ENCODE measurements at places on chromosomes 2 and 18. TPM values are rescaled to one million over a fixed set of nuclear protein-coding genes. Genes with fewer than 3 reads are reported as not detected.
A peak's percentile ranks its signal among the peaks of the same experiment; 100 is the strongest.

- no peak for DNase-seq
These were observed 414.9 kb downstream of the PLCL1 start for GRCh38 chr2:198219292-198219691.

DNA sequence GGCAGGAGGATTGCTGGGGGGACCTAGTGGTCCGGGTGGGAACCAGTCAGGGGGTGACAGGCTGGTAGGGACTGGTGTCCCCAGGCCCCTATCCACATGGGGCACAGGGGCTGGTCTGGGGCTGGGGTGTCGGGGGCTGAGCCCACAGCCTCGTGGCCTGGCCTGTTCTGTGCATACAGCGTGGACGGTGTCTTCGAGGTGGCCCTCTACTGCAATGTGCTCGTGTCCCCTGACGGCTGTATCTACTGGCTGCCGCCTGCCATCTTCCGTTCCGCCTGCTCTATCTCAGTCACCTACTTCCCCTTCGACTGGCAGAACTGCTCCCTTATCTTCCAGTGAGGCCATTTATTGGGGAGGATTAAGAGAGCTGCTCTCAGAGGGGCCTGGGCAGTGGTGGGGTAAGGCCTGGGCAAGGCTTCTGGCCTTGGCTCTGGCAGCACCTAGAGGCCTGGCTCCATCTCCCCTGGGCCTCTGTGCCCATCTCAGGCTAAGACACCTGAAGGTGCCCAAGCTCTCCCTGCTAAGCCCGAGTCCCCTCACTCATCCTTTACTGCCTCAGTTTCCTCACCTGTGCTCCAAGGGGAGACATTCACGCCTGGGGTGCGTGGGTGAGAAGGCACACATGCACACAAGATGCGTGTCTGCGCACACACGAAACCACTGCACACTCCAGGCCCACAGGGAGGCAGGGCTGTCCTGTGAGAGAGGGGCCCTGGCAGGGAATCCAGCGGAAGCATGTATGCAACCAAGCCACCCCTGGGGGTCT lies 1.9 kb downstream of the CHRNG start:
- DNase-seq, result peak; percentile 45

- no peak for DNase-seq
These were observed 177.1 kb downstream of the FAM210A start for GRCh38 chr18:13548966-13549879.

DNA sequence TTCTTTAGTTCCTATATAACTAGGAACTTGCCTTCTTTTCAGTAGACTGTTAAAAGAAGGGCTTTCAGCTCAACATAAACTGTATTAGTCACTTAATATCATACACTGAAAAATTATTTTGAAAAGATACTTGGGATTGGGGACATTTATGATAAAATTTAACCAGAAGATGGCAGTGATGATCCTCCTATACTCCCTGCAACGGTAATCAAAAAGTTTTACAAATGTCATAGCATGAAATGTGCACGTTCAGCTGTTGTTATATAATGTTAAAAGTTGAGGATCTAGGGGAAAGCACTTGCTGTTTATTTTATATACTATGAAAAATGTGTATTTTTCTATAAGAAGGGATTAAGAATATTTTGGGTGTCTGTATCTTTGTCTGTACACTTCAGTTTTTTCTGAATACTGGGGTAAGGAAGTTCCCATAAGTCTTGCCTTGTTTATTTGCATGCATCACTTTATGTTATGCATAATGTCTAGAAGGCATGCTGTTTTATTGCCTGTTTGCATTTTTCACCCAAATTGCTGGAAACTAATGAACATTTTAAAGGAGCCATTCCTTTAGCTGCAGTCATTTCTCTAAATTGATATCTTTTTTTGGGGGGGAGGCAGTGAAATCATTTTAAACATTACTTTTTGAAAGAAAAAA lies 19.0 kb downstream of the DYNC1I2 start:
- no peak for DNase-seq

- DNase-seq, result no peak
These were observed 487.7 kb downstream of the ERBB4 start for GRCh38 chr2:212050871-212051270.

- DNase-seq, result no peak
These were observed 223.7 kb downstream of the ACKR3 start for GRCh38 chr2:236793023-236794011.

DNA sequence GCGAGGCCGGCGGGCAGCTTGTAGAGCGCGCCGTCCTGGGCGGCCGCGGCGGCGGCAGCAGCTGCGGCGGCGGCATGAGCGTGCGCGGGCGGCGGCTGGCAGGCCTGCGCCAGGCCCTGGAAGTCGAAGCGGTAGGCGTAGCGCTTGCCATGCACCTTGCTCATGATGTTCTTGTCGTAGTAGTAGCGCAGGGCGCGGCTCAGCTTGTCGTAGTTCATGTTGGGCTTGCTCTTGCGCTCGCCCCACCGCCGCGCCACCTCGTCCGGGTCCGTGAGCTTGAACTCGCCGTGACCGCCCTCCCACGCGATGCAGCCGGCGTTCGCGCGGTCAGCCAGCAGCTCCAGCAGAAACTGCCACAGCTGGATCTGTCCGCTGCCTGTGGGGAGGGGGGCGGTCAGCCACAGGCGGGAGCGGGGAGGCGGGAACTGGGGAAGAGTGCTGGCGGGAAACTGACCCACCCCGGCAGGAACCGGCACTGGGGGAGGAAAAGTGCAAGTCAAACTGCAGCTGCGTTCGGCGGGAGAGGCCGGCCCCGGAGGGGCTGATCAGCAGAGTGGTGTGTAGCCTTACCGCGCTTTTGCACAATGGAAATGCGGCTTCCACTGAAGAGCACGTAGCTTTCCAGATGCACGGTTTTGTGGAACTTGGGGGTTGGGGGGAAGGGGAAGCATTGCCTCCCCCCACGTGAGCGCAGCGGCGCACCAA lies 3.0 kb downstream of the FEV start:
- DNase-seq, result no peak

DNA sequence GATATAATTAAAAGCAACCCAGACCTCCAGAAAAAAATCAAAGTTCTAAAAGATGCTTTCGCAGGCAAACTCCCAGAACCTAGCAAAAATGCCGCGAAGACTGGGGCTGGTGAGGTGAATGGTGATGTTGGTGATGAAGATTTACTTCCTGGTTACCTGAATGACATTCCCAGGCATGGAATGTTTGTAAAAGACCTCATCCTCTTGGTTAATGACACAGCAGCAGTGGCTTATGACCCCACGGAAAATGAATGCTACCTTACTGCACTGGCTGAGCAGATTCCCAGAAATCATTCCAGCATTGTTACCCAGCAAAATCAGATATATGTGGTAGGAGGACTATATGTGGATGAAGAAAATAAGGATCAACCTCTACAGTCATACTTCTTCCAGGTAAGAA lies 994 bp downstream of the KLHL41 start:
- DNase-seq, result no peak

- no peak for DNase-seq
These were observed 279.6 kb upstream of the CYP26B1 start for GRCh38 chr2:72427022-72427861.

DNA sequence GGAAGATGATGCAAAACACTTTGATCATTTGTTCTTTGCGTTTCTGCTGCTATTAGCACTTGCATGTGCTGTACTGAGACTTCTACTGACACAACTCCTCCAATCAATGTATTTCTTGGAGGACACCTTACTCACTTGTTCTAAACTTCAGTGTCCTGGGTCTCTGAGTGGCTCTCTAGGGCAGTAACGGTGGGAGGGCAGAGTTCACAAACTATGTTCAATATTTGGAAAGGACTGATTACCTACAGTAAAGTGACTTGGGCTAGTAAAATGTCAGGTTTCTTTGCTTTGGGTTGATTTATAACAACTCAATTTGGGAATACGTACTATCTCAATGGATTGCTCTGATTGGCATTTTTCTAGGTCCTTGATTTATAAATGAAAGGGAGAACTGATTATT lies 49.3 kb upstream of the PAX8 start:
- no peak for DNase-seq

GRCh38 chr18:56508370-56509036 lies 129.9 kb downstream of the TXNL1 start:
- no peak for DNase-seq

DNA sequence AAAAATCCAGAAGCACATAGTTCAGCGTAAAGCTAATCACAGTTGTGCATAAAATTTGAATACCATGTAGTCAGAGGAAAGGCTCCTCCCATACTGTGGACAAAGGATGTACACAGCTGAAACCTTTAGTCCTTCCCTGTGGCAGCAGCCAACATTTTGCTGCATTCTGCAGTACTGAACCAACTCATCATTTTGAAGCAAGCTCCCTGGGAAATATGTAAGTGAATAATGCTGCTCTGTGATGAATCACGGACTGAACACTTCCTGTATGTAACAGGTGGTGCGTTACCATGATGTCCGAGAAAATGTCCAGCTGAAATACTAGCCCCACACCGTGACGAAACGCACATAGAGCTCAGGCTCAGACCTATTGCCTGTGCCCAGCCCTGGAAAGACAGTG lies 421.1 kb upstream of the RAB12 start:
- DNase-seq, result no peak

- no peak for DNase-seq
These were observed 221.9 kb upstream of the SETBP1 start for GRCh38 chr18:44458777-44459176.

GRCh38 chr18:63869374-63869773 lies 18.1 kb upstream of the SERPINB2 start:
- DNase-seq, result no peak

- DNase-seq, result no peak
These were observed 121.9 kb downstream of the HDAC4 start for GRCh38 chr2:239278941-239279365.

GRCh38 chr2:150866431-150866830 lies 379.0 kb upstream of the RND3 start:
- DNase-seq, result no peak

DNA sequence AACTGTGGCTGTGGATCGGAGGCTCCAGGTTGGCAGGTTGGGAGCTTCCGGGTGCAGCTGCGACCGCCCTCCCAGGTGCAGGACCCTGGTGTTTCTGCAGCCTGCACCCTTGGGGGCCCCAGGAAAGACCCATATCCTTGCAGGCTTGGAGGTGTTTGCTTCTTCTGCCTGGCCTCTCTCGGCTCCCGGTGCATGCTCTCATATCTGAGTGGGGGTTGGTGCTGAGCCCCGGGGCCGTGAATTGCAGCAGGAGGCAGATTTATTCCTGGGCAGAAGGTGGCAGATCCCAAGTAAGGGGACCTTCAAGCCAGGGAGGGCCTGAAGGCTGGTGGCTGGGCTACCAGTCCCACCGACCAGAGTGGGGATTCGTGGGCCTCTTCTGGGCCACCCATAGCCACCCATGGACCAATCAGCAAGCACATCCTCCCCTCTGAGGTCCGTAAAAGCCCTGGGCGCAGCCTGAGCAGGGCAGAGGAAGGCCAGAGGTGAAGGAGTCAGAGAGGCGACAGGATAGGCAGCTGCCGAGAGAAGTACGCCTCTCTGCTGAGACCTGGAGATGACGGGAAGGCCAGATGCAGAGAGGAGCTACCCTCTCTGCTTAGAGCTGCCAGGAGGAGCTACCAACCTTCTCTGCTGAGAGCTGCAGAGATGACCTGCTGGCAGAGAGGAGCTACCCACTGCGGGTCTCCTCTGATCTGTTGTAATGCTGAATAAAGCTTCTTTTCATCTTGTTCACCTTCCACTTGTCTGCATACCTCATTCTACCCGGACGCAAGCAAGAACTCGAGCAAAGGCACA lies 1279.0 kb upstream of the LRRTM1 start:
- DNase-seq, result no peak

DNA sequence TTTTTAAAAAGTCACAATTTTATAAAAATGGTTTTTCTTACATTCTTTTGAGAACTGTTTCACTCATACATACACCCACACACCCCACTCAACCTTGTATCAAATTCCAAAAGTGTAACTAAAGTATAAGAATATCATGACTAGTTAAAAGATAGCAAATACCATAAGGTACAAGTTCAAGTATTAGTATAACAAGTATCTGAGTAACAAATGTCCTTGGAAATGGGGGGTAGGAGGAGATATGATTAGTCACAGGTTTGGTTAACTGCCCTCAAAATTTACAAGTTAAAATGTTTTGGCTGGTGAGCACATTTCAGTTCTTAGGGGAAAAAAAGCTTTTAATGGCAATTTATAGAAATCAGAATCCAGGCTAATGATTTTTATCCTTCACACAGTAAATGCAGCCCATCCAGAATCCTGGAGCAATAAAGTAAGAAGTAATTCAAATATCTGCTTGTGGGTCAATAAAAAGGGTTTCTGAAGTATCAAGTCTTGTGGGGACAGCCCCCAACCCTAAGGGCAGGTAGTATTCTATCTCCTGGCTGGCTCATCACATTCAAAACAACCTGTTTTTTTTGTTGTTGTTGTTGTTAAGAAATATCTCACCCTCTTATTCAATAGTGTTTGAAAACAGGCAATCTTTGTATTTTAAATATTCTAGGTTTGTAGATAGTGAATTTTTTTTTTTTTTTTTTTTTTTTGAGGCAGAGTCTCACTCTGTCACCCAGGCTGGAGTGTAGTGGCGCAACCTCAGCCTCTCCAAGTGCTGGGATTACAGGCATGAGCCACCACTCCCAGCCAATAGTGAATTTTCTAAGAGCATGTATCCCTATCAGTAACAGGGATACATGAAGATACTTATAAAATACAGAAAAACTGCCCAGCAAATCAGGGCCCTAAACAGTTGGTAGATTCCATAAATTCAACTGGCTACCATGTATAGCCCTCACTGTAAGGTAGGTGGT lies 14.5 kb downstream of the IAH1 start:
- DNase-seq, result no peak

GRCh38 chr2:88144914-88145497 lies 17.1 kb upstream of the FABP1 start:
- no peak for DNase-seq

- no peak for DNase-seq
These were observed 9.3 kb downstream of the BARD1 start for GRCh38 chr2:214800180-214800579.

Gene CFAP221
- total RNA-seq, result 1.8 TPM

Gene SFTPB
- 6.1 TPM for total RNA-seq

Gene TMEM87B
- total RNA-seq, result 21.4 TPM

Gene MOGAT1
- 0.45 TPM for total RNA-seq

Gene IL18R1
- total RNA-seq, result 4.9 TPM

Gene SKOR2
- not detected for total RNA-seq

Gene KCNF1
- 0.94 TPM for total RNA-seq

Gene ICOS
- not detected for total RNA-seq

Gene RAD51AP2
- not detected for total RNA-seq

Gene DCDC2C
- 4.6 TPM for total RNA-seq

Gene EFR3B
- total RNA-seq, result 13.2 TPM

Gene MAP3K19
- total RNA-seq, result 0.09 TPM

Gene ACADL
- 32.4 TPM for total RNA-seq

Gene GPR155
- 28.7 TPM for total RNA-seq

Gene CPS1
- 6.9 TPM for total RNA-seq

Gene POTEI
- total RNA-seq, result 0.27 TPM

Gene DGKD
- 35.8 TPM for total RNA-seq
